PC-3 (cell line): ENCODE measurements at places on chromosomes 16 and 17.

- DNase-seq, result no peak
Measured at GRCh38 chr16:23318639-23319038, 16.5 kb downstream of the SCNN1B start.

DNA sequence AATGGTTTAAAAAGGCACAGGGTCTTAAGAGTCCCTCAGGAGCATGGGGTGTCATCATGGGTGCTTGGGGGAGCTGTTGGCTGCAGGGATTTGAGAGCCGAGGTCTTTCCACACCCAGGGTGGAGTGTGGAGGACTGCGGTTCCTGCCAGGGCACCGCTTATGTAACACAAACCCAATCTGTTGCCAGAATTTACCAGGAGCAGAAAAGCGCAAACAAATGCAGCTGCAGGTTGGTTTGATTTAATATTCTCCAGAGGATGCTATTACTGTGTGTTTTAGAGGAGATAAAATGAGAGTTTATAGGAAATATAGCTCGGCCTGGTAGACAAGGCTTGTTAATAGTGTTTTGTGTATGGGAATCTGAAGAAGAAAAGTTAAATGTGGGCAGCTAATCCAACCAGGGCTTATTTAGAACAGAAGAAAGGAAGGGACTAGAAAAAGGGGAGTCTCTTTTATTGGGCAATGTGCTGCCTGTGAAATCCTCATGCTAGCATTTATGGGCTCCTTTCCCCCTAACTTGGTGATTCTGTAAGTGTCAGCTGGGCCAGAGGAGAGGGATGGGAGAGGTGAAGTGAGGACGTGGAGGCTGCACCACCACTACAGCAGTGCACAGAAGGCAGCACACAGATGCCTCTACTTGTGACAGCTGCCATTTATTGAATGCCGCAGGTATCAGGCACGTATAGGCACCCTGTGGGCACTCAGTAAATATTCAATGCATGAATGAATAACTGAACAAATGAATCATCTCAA is 174.7 kb downstream of the KATNIP start:
- no peak for DNase-seq

GRCh38 chr17:30225919-30226553 is 9.5 kb downstream of the SLC6A4 start:
- DNase-seq, result no peak

GRCh38 chr17:80826955-80827645 is 164.5 kb upstream of the CHMP6 start:
- peak; percentile 96 for DNase-seq

DNA sequence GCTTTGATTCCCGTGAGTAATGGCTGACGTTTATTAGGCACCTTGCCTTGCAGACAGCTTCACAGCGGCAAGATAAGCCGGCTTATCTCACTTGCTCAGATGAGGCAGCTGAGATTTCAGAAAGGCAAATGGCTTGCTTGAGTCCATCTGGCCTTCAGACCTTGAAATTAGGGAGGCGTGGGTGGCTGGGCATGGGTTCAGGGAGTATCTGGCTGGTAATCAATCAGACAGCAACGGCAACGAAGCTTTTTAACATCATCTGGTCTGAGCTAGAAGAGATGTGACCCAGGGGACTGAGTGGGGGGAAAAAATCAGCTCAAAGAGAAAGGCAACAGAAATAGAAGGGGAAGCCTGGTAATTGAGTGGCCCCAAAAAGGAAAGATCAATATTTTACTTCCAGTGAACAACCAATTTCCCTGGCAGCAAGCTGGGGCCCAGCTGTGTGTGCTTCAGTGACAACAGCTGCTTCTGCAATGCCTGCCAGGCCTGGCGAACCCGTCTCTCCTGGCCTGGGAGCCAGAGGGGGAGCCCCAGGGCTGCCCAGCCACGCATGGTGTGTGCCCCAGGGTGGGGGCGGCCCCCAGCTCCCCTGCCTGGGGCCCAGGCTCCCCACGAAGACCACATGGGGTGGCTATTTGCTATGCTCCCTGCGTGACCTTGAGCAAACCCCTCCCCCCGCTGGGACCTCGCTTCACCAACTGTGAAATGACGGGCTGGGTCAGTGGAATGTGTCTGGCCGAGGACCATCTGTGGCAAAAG is 34.0 kb downstream of the RAB11FIP4 start:
- no peak for DNase-seq

- no peak for DNase-seq
Measured at GRCh38 chr16:84318091-84318975, 23.7 kb downstream of the WFDC1 start.

DNA sequence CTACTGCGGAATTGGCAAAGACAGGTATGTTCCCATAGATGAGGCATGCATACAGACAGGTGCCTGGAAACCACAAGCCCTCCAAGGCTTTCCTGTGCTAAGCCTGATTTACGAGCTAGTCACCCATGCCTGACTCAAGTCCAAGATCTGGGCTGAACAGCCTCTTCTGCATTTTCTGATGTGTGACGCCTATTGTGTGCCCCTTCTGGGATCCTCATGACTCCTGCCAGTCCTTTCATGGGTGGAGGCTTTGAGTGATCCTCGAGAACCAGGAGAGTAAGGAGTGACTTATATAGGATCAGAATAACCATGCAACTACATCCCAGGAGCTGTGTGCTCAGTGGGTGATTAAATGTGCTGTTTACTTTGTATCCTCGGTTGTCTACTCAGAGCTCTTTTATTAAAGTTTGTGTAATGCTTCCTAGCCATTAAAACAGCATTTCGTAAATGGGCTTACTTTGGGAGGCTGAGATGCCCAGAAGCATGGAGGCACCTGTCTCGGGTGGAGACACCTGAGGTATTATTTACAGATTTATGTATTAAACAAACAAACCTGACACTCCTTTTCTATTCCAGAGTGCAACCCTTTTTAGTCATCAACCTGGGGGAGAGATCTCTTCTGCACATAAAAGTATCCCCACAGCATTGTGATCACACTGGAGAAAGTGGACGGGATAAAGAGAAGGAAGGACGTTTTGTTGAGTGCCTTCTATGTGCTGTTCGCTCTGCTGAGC is 373.0 kb upstream of the DYNLRB2 start:
- DNase-seq, result peak; percentile 45

- DNase-seq, result peak; percentile 87
Measured at GRCh38 chr17:40810494-40810893, 10.7 kb upstream of the KRT28 start.

- DNase-seq, result no peak
Measured at GRCh38 chr17:8004899-8005298, 2.5 kb downstream of the GUCY2D start.

DNA sequence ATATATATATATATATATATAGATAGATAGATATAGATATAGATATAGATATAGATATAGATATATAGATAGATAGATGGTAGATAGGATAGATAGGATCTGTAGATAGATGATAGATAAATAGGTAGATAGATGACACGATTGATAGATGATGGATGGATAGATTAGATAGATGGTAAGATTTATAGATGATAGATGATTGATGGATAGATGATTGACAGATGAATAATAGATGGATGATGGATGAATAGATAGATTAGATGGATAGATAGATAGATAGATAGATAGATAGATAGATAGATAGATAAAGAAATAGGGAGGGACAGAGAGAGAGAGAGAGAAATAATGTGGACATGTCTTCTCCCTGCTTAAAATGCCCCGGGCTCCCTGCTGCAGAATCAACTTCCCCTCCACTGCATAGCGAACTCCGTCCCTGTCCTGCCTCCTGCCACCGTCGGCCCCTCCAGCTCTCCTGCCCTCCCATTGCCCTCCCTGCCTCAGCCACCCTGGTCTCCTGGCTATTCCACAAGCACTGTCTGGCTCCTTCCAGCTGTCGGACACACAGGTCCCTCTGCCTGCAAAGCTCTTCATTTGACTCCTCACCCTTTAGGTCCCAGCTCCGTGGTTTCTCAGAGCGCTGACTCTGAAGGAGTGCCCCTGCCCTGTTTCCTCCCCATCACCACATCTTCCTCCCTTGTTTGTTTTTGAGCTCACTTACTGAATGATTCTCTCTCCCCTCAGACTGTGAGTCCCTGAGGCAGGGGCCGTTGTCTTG is 254.0 kb downstream of the KATNIP start:
- no peak for DNase-seq

GRCh38 chr16:4371357-4372000 is at the start of gene VASN:
TSS of gene VASN (plus strand) at chr16:4371848. CDS start at chr16:4380878, 9,030 bp downstream.
- peak; percentile 70 for DNase-seq

DNA sequence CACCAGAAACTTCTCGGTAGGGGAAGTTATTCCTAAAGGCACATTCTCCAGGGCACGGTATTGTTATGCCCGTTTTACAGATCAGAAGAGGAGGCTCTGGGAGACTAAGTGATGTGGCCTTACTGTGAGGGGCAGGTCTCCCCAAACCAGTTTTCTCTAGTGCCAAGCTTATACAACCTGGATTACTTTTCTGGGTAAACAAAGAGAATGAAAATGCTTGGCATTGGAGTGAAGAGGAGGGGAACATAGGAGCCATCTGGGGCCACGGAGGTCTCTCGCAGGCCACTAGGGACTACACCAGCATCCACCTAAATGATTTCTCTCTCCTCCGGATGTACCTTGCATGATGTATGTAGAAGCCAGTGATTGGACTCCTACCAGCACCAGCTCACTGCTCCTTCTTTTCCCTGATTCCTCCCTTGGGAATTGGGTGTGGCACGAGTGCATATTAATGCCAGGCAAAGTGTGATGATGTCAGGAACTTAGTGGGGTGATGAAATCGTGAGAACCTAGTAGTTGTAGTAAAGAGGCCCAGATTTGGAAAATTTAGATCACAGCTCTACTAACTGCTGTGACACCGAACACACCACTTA is 674 bp downstream of the TOM1L1 start:
- peak; percentile 83 for DNase-seq

- no peak for DNase-seq
Measured at GRCh38 chr17:29140631-29141513, 39.3 kb downstream of the MYO18A start.

- no peak for DNase-seq
Measured at GRCh38 chr17:53058031-53058430, 764.7 kb upstream of the KIF2B start.

- DNase-seq, result peak; percentile 55
Measured at GRCh38 chr17:732067-732901, at the start of gene TLCD3A. TSS of gene TLCD3A (plus strand) at chr17:732596. CDS start at chr17:732648, 52 bp downstream.

DNA sequence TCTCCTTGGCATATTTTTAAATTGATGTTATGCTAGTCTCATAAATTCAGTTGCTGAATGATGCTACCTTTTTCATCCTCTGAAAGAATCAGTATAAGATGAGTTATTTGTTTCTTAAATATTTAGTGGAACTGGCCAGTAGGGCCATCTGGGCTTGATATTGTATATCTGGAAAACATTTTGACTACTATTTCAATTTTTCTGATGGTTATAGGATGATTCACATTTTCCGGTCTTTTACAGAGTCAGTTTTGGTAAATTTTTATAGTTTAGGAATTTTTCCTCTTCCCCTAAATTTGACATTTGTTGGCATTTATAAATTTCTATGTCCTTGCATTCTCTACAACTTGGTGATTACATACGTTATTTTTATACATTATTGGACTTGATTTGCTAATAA is 296.3 kb upstream of the AXIN2 start:
- DNase-seq, result peak; percentile 34

GRCh38 chr17:35752945-35753764 is at the start of gene GAS2L2:
TSS of gene GAS2L2 (minus strand) at chr17:35753239. CDS start at chr17:35752850, 389 bp downstream.
- DNase-seq, result no peak

- no peak for DNase-seq
Measured at GRCh38 chr17:81859906-81860755, at the start of gene P4HB. TSS of gene P4HB (minus strand) at chr17:81860535. CDS start at chr17:81860471, 64 bp downstream.
